ENCODE measurements at places on chromosomes 2 and 18. TPM values are rescaled to one million over a fixed set of nuclear protein-coding genes. Genes with fewer than 3 reads are reported as not detected.

Gene SYT4
- 167 TPM for polyA plus RNA-seq

Gene MAP2
- polyA plus RNA-seq = 436 TPM

Gene CCDC88A
- 224 TPM for polyA plus RNA-seq

Gene PSD4
- 0.30 TPM for polyA plus RNA-seq

Gene ERBB4
- polyA plus RNA-seq = 0.69 TPM

Gene RESP18
- polyA plus RNA-seq = not detected

Gene ITGB6
- polyA plus RNA-seq = 6.1 TPM

Gene CRYGC
- polyA plus RNA-seq = not detected

Gene CAVIN2
- polyA plus RNA-seq = not detected

Gene ZNF142
- 6.4 TPM for polyA plus RNA-seq

Gene UNC50
- 123 TPM for polyA plus RNA-seq

Gene ASNSD1
- 61.7 TPM for polyA plus RNA-seq

Gene COQ10B
- polyA plus RNA-seq = 22.5 TPM

Gene HOXD8
- polyA plus RNA-seq = not detected

Gene PPM1G
- polyA plus RNA-seq = 107 TPM

Gene MSTN
- 1.2 TPM for polyA plus RNA-seq

Gene HRH4
- 0.12 TPM for polyA plus RNA-seq

Gene FKBP7
- polyA plus RNA-seq = 46.1 TPM

Gene AQP4
- 0.24 TPM for polyA plus RNA-seq

Gene TFCP2L1
- 0.04 TPM for polyA plus RNA-seq

Gene ATF2
- polyA plus RNA-seq = 89.2 TPM

Gene MAP4K4
- 125 TPM for polyA plus RNA-seq

Gene TUBA3E
- polyA plus RNA-seq = not detected

Gene COLEC11
- 1.7 TPM for polyA plus RNA-seq

Gene ANKRD29
- polyA plus RNA-seq = 4.9 TPM

Gene FRZB
- 3.5 TPM for polyA plus RNA-seq

Gene PRSS56
- polyA plus RNA-seq = not detected

Gene SCG2
- 30.5 TPM for polyA plus RNA-seq

Gene THSD7B
- polyA plus RNA-seq = 0.46 TPM

Gene FAM124B
- not detected for polyA plus RNA-seq

Gene ME2
- 76.2 TPM for polyA plus RNA-seq

Gene MAP3K19
- not detected for polyA plus RNA-seq

Gene MRO
- polyA plus RNA-seq = not detected

Gene AQP12A
- not detected for polyA plus RNA-seq

Gene C2orf80
- 71.5 TPM for polyA plus RNA-seq

Gene LRATD1
- polyA plus RNA-seq = 81.4 TPM

Gene DYNC2LI1
- 65.5 TPM for polyA plus RNA-seq

Gene DCDC2C
- polyA plus RNA-seq = not detected
